T-helper 2 cell treated with Interferon-gamma antibody and Interleukin-4, amounts not matched to agents 5 μg/mL and 100 μg/mL, for 36 hours (primary cell): ENCODE measurements at places on chromosomes 3 and 15.
A peak's percentile ranks its signal among the peaks of the same experiment; 100 is the strongest.

GRCh38 chr3:120396469-120396868 is 47.3 kb upstream of the LRRC58 start:
- no peaks in the 10 kb centered on the region for H3K4me1 ChIP-seq
- DNase-seq = no peak
- no peak overlapping the region for H3K27ac ChIP-seq
- no peaks in the 10 kb centered on the region for H3K36me3 ChIP-seq
- H3K4me3 ChIP-seq = no peak overlapping the region
- H3K27me3 ChIP-seq = peaks cover 5% of the 10 kb centered on the region

DNA sequence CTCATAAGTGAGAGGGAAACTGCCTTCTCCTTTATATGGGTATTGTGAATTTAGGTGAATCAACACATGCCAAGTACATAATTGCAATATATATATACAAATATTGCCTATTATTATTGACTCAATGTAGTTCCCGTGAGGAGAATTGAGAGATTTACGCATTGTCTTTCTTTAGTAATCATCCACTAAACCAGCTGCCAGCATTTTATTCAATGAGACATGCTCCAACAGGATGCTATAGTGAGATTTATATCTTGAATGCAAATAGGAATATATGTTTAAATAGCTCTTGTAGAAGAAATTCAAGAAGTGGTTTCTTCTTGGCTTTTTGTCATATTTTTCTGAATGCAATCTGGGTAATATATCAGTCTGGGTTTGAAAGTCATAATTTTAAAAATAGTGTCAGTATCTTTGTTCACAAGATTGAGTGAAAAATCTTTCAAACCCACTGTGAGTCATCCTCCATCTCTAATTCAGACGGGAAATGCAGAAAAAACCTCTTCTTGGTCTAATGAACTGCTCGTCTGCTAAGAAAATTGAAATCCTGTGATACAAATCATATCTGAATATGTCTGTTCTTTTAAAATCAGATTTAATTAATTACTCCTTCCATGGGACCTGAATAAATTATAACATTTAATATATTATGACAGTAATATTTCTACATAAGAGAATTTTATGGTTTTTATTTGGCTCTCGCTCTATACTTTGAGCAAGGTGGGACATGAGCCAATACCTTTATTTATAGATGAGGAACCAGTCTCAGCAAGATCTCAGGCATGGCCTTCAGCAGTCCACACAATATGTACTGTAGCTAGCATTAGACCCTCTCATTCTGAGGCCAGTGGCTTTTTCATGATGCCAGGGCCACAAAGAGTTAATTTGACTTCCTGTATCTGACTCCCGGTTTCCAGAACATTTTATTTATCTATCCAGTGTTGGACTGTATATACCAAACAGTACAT is 516.0 kb downstream of the GABRG3 start:
- H3K4me3 ChIP-seq = no peak overlapping the region
- no peak for DNase-seq
- H3K27ac ChIP-seq = no peak overlapping the region
- H3K36me3 ChIP-seq = no peaks in the 10 kb centered on the region
- H3K27me3 ChIP-seq = no peaks in the 10 kb centered on the region

DNA sequence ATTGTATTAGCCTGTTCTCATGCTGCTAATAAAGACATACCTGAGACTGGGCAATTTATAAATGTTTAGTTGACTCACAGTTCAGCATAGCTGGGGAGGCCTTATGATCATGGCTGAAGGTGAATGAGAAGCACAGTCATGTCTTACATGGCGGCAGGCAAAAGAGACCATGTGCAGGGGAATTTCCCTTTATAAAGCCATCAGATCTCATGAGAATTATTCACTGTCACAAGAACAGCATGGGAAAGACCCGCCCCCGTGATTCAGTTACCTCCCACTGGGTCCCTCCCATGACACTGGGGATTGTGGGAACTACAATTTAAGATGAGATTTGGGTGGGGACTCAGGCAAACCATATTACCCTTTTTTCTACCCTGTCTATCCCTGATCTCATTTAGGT is 51.5 kb upstream of the MYZAP start:
- no peaks in the 10 kb centered on the region for H3K4me1 ChIP-seq
- peaks cover 3% of the 10 kb centered on the region for H3K27me3 ChIP-seq
- no peaks in the 10 kb centered on the region for H3K36me3 ChIP-seq
- H3K27ac ChIP-seq = no peak overlapping the region
- no peak overlapping the region for H3K4me3 ChIP-seq
- no peak for DNase-seq

DNA sequence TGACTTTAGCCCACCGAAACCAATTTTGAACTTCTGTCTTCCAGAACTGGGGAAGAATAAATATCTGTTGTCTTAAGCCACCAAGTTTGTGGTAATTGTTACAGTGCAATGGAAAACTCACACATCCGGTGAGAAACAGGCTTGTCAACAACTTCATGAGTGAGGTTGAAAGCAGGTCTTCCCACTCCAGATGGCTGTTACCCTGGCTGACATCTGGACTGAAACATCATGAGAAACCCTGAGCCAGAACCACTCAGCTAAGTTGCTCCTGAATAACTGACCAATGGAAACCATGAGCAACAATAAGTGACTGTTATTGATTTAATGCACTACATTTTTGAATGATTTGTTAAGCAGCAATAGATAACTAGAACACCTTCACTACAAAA is 10.3 kb downstream of the ACSBG1 start:
- H3K4me1 ChIP-seq = peaks cover 24% of the 10 kb centered on the region
- no peak for DNase-seq
- H3K36me3 ChIP-seq = no peaks in the 10 kb centered on the region
- H3K27me3 ChIP-seq = no peaks in the 10 kb centered on the region
- H3K27ac ChIP-seq = no peak overlapping the region
- no peak overlapping the region for H3K4me3 ChIP-seq

DNA sequence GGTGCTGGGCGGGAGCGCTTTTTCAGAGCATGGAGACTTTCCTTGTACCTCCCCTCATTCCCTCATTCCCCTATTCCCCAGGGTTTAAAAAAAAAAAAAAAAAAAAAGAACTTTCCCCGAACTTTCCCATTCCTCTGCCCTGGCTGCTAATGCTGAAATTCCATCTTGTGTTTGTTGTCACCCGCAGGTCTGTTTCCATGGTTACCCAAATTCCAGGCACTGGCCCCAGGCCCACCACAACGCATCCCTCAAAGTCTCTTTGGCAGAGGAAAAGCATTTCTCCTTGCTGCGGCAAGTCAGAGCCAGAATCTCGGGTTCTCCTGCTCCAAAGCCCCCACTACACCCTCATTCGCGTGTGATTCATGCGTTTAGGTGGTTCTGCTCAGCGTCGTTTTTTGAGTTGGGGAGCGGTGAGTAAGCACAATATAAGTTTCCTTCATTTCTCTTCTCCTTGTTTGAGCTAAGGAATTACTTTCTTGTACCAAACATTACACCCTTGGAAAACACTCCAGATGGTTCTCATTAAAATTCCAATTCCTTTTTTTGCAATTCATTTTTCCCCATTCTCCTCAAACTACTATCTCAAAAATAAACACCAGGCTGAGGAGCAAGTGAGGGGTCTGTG is 21.6 kb downstream of the ANAPC13 start:
- no peak overlapping the region for H3K4me3 ChIP-seq
- DNase-seq = no peak
- no peaks in the 10 kb centered on the region for H3K36me3 ChIP-seq
- no peaks in the 10 kb centered on the region for H3K4me1 ChIP-seq

- DNase-seq = no peak
- no peaks in the 10 kb centered on the region for H3K27me3 ChIP-seq
- H3K36me3 ChIP-seq = no peaks in the 10 kb centered on the region
- H3K27ac ChIP-seq = no peak overlapping the region
These were observed 472.2 kb downstream of the NLGN1 start for GRCh38 chr3:173869766-173870165.

DNA sequence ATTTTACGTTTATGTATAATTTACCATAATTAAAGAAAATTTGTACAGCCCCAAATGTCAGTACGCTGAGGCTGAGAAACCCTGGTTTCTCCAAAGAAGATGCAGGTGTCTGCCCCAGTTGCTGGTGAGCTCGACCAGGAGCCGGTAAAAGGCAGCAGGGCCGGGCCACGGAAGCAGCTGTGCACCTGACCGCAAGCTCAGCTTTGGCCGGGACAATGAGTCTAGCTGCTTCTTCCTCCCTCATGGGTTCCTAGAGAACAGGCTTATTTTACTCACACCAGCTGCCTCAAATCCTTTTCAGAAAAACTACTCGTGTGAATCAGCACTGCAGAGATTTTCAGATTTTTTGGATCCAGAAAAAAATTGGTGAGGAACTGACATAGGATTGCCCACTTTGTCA is 18.0 kb upstream of the ZXDC start:
- no peak for DNase-seq
- no peak overlapping the region for H3K27ac ChIP-seq
- H3K4me1 ChIP-seq = peaks cover 4% of the 10 kb centered on the region
- H3K36me3 ChIP-seq = no peaks in the 10 kb centered on the region
- H3K4me3 ChIP-seq = no peak overlapping the region
- no peaks in the 10 kb centered on the region for H3K27me3 ChIP-seq

GRCh38 chr3:192331749-192332385 is 395.5 kb downstream of the FGF12 start:
- H3K4me3 ChIP-seq = peak overlapping the region; percentile 73
- H3K36me3 ChIP-seq = no peaks in the 10 kb centered on the region
- H3K27me3 ChIP-seq = no peaks in the 10 kb centered on the region

DNA sequence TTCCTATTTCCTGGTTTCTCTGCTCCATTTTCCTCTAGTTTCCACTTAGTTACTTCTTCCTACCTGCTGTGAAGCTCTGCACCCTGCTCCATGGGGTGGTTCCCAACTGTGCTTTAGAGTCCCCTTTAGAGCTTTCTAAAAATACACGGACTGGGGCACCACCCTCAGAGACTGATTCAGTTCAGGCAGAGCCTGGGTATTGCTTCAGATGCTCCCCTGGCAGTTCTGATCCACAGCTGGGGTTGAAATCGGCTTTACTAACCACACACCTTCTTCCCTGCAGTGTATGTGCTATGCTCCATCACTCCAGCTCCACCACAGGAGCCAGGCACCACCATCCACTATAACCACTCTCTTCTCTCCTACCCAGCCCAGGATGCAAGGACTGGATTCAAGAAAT is 12.6 kb downstream of the ANP32A start:
- peaks cover 29% of the 10 kb centered on the region for H3K36me3 ChIP-seq
- H3K4me3 ChIP-seq = no peak overlapping the region

- no peak overlapping the region for H3K4me3 ChIP-seq
- no peak overlapping the region for H3K27ac ChIP-seq
- H3K4me1 ChIP-seq = no peaks in the 10 kb centered on the region
- H3K27me3 ChIP-seq = no peaks in the 10 kb centered on the region
These were observed 47.5 kb downstream of the CFAP92 start for GRCh38 chr3:128946411-128946810.

DNA sequence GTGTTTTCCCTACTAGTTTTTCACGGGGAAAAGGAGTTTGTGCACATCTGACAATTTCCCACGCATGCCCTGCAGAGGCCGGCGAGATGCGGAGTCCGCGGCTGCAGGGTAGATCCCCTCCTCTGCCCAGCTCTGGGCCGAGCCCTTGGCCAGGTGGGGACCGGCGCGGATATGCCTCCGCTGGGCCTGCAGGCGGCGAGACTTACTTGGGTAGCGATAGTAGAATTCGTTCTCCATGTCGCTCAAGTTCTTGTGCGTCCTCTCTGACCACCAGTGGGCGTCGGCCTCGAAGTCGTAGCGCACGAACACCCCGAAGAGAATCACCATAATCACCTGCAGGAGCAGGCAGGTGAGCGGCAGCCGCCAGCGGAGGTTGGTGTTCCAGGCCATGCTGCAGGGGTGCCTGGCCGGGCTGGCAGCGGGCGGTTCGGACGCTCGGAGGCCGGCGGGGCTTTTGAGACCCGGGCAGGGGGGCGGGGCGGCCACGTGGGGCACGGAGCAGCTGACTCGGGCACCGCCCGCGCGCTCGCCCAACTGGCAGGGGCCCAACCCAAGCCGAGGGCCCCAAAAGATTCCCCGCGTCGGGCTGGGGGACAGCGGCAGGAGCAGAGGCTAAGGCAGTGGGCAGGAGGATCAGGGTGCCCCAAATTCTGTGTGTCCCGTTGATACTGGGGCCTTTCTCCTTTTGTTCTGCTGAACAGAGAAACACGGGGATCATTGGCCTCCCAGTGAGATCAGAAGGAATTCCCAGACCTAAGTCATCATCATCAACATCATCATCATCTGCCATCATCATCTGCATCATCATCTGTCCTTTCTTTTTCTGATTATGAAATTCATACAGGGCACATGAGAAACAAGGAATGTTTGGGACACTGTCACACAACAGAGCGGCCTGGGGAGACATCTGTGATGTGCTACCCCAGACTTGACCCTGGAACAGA is at the start of gene RHCG:
TSS of gene RHCG (minus strand) at position 429 of the 944 bp plus-strand sequence. CDS start at position 390, 39 bp downstream.
- no peaks in the 10 kb centered on the region for H3K36me3 ChIP-seq
- peaks cover 3% of the 10 kb centered on the region for H3K4me1 ChIP-seq
- DNase-seq = no peak
- peak within 1 kb of the TSS; percentile 46 for H3K4me3 ChIP-seq
- peaks cover 34% of the 10 kb centered on the region for H3K27me3 ChIP-seq

GRCh38 chr3:49929291-49930167 is at the start of gene MON1A:
Gene MON1A, minus strand, starts transcription at chr3:49929811. Its CDS starts 16,465 bp downstream, at chr3:49913346.
- DNase-seq = peak; percentile 93
- H3K27me3 ChIP-seq = no peaks in the 10 kb centered on the region
- peaks cover 18% of the 10 kb centered on the region for H3K4me1 ChIP-seq

GRCh38 chr15:49876401-49877038 is 242.5 kb downstream of the ATP8B4 start:
- DNase-seq = no peak
- no peaks in the 10 kb centered on the region for H3K27me3 ChIP-seq
- peaks cover 9% of the 10 kb centered on the region for H3K36me3 ChIP-seq
- H3K4me1 ChIP-seq = peaks cover 2% of the 10 kb centered on the region
- H3K4me3 ChIP-seq = no peak overlapping the region
